Esophagus mucosa (tissue), 1 donor: ENCODE measurements at places on chromosomes 1 and 21.

DNA sequence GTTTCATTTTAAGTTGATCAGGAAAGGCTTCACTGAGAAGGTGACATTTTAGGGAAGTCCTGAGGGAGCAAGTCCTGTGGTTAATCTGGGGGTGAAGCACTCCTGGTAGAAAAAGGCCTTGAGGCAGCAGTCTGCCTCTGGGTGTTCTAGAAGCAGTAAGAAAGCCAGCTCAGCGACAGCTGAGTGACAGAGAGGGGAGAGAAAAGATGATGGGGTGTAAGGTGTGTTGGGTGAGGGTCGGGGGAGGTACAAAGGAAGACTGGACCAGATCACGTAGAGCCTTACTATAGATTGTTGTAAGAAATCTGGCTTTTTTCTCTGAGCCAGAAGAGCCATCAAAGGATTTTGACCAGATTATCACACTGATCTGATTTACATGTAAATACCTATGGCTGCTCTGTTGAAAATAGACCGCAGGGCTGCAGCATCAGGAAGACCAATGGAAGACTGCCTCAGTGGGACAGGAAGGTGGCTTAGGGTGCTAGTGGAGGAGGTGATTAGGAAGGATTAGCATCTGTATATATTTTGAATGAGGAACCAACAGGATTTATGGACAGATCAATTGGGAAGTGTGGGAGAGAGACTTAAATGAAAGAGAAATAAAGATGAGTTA lies 131.2 kb downstream of the CDC7 start:
- no peak for ATAC-seq

DNA sequence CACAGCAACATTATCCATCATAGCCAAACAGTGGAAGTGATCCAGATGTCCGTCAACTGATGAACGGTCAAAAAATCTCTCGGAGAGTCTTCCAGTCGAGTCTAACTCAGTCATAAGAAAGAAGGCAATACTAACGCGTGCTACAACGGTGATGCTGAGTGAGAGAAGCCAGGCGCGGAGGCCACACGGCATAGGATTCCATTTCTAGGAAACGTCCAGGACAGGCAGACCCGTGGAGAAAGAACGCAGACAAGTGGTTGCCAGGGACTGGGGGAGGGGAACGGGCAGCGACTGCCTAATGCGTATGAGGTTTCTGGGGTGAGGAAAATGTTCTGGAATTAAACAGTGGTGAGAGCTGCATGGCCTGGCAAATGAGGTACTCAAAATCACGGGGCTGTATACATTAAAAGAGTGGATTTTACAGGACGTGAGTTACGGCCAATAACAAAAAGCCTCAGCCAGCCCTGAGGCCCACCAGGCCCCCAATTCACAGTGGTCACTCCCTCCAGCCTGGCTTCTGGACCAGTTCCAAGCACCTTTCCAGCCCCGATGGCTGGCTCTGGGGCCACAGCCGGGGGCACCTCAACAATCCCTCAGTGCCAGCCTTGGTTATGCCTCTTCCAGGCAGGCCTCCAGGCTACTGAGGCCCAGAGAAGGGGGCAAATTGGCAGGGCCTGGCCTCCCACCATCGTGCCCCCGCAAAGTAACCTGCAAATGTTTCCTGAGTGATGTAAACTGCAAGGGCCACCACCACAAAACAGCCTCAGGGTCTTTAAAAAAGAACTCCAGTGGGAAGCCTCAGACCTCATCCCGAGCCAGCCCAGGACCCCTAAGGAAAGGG lies 3.4 kb downstream of the WNT9A start:
- ATAC-seq: no peak

DNA sequence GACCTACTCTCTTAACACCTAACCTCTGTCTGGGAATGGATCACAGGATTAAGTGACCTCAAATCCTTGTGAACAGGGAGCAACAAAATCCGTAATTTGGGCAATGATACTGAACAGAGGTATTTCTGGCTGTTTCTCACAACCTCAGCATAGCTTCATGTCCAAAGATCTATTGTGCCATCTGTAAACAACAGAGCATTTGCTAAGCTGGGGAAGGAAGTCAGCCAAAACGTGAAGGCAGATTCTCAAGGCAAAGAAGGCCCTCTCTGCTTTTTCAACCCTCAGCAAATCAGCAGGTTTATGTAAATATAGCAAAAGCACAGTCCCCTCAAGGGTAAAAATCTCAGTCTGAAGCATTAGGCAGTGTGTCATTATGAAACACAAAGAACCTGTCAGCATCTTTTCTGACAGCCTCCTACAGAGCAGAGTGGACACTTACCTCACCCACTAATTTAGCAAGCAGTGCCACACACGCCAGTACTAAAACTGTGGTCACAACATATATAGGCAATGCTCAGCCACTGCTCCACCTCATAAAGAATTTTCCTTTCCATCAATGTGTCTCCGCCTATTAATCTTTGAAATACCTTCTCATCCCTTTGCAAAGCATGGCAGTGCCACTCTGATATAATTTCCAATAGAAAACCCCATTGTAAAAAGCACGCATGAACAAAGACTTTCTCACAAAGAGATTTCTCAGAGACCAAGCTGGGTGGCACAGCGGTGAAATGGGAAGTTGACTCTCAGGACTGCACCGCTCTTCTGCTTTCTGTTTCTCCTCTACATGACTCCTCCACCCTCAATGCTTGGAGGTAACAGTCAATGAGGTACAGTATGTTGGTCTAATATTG lies 188.0 kb downstream of the RERE start:
- peak; percentile 46 for ATAC-seq

DNA sequence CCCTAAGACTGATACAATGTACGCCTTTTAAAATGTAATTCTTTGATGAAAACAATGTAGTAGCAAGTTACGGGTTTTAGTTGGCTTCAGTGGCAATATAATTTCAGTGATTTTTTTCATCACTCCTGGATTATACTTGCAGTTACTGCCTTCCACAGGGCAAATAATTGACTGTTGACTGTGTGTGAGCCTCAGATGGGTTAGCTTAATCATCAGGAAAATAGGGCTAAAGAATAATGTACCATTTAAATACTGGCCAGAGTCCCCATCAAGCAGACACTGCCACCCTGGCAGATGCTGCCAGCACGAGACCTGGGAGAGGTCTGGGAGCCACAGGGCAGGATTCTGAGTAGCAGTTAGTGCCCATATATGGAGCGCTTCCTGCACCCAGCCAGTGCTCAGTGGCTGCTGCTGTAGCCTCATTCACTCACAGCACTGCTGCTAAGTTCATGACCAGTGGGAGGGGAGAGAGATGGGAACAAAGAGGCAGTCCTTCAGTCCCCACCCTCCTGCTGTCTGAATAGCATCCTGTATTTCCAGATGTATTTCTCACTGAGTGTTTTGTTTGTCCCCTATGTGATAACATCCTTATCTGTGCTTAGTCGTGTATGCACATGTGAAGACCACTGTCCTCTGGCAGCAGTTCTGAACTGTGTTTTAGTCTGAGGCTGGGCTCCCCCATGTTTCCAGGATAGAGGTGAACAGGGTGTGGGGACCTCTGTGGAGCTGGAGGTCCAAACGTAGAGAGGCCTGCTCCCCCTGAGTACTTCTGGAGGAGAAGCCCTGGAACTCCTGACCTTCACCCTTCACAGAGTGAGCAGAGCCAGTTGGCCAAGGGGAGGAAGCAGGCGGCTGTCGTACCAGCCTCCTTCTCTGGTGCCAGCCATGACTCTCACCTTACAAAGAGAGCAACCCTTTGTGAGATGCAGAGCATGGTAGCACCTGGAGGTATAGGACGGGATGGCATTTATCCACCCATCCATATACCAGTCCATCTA lies 80.4 kb downstream of the ADARB1 start:
- peak; percentile 29 for ATAC-seq

DNA sequence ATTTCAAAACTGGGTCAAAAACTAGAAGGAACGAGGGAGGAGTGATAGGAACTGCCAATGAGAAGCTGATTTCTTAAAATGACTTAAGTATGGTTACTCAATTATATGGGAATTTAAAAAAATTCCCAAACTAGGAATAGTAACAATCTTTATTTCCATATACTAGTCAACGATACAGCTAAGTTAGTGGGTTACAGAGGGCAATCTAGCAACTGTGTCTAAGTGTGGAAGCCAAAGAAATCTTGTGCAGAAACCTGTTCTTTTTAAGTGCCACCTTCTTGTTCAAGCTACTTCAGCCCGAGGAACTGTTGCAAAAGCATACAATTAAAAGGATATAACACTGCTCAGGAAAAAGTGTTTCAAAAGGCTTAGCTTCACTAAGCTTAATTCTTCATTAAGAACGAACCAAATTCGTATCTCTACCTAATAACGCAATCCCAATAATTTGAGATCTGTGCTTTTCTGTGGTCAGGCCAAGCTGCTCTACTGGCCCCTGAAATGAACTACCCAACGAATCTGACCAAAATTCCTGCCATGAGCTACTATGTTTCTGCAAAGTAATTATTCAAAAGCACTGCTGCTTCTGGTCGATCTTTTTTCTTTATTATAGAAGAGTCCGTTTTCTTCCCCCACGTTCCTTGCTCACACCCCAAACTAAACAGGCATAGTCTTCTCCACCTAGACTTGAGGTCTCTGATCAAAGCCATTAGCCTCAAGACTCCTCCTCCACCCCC lies 1.8 kb downstream of the USP24 start:
- ATAC-seq: no peak
